ENCODE measurements at places on chromosomes 4 and X.

DNA sequence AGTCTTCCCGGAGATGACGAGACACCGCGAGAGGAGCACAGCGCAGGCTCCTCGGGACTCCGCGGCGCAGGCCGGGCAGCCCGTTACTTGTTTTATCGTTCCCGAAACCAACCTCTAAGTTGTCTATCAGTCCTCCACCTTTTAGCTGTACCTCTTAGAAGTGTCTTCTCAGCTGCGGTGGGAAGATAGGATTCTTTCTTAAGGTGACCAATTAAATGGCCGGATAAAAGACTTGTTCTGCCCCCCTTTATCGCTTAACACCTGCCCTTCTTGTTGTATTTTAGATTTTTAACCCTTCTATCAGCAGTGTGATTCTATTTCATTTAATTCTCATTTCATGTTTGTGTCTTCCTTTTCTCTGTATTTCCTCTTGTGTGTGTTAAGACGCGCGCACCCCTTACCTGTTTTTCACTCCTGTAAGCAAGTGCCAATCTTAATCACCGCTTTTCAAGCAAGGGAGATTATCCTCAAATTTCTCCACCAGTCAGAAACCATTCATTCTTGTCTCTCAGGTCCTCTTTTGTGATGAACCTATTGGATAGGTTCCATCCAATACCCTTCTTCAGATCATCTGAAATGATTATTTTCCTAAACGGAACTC is at the start of gene SLC9B2:
Gene SLC9B2, minus strand, starts transcription at position 15 of the 601 bp plus-strand sequence. CDS start 9,211 bp downstream, outside the sequence.
- peak; percentile 41 for DNase-seq

DNA sequence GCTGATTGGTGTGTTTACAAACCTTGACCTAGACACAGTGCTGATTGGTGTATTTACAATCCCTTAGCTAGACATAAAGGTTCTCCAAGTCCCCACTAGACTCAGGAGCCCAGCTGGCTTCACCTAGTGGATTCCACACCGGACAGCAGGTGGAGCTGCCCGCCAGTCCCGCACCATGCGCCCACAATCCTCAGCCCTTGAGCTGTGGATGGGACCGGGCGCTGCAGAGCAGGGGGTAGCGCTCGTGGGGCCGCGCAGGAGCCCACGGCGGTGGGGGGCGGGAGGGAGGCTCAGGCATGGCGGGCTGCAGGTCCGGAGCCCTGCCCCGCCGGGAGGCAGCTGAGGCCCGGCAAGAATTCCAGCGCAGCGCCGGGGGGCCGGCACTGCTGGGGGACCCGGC is 30.7 kb downstream of the MEPE start:
- no peak for DNase-seq

- no peak for DNase-seq
These were observed 88.0 kb downstream of the GUCY2F start for GRCh38 chrX:109393859-109394258.

GRCh38 chrX:42992199-42992943 is 214.4 kb upstream of the PPP1R2C start:
- DNase-seq = no peak

GRCh38 chr4:121952290-121952689 is 430 bp upstream of the TRPC3 start:
- no peak for DNase-seq

- DNase-seq = no peak
These were observed 23.8 kb downstream of the COL25A1 start for GRCh38 chr4:109278594-109279031.

GRCh38 chrX:30280428-30280827 is 28.8 kb downstream of the NR0B1 start:
- no peak for DNase-seq

DNA sequence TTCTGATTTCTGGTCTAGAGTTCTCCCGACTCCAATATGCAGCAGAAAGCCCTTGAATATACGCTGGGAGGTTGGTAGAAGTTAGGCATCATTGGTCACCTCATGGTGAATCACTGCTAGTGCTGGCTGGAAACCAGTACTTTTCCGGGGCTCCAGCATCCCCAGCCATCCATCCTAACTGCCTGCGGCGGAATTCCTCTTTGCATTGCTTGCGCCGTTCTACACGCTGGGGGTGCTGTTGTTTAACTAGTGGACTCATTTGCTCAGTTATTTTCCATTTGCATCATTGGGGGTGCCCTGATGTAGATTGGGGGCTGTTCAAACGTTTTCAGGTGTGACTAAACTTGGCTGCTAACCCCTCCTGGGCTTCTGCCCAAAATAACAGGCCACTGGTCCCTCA is 23.3 kb upstream of the GPR50 start:
- no peak for DNase-seq

- no peak for DNase-seq
These were observed 105.7 kb upstream of the PTCHD1 start for GRCh38 chrX:23228950-23229448.

- no peak for DNase-seq
These were observed 98.8 kb upstream of the CLNK start for GRCh38 chr4:10783351-10783750.

- no peak for DNase-seq
These were observed 22.0 kb upstream of the ZCCHC4 start for GRCh38 chr4:25290490-25291067.

DNA sequence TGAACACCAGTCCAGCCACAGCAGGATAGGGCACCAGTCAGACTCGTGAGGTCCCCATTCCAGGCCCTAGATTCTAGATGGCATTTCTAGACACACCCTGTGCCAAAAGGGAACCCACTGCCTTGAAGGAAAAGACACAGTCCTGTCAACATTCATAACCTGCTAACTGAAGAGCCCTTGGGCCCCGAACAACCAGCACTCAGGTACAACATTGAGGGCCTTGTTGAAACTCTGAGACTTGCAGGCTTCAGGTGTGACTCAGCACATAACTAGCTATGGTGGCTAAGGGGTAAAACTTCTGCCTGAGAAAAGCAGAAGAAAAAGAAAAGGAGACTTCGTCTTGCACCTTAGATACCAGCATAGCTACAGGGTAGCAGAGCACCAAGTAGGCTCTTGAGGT is 252.9 kb upstream of the GRID2 start:
- DNase-seq = no peak

DNA sequence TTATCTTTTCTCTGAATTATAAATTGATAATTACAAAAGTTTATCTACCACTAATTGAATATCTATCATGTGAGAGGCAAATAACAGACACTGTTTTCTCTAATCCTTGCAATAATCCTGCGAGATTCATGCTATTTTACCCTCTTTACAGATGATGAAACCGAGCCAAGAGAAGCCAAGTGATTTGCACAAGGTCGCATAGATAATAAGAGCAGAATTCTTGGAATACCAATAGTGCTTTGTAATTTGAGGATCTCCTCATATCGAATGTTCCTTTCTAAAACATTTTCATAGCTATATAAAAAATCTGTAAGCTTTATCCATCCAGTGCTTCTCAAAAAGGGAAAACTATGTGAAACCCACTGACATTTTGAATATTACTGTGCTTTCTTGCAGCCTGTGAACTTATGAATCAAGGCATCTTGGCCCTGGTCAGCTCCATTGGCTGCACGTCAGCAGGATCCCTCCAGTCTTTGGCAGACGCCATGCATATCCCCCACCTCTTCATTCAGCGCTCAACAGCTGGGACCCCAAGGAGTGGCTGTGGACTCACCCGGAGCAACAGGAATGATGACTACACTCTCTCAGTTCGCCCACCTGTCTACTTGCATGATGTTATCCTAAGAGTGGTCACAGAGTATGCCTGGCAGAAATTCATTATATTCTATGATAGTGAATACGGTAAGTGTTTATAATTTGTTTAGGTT is 743.8 kb upstream of the ATOH1 start:
- no peak for DNase-seq

DNA sequence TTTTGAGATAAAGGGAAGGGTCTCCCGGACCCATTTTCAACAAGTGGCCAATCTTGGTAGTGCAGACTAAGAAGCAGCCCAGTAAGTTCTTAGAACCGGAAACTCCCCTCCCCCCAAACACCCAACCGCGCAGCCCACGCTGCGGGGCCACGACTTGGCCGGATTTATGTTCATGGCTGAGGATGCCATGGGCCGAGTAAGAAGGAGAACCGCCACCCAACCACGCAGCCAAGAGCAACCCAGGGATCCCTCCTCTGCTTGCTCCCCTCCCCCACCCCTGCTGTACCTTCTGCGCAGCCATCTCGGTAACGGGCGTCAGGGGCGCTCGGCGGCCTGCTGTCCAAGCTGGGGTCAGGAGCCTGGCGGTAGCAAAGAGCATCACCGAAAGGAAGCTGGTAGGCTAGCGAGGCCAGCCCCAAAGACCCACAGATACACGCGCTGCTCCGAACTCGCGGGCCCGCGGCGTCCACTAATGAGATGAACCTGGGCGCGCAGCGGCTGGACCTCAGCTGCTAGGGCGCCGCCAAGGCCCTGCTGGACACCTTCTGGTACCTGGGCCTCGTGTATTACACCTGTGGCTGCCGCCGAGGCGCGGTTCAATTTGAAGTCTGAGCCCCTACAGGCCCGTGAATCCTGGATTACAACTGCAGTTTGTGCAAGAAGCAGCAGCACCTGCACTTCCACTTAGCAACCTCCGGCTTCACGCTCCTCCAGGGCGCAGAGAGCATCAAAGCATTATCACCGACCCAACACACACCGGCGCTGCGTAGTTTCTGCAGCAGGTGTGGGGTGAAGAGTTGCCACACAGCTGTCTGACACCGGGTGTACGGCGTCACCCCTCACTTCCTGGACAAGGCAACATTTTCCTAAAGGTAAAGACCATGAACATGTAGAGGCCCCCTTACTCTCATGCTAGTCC is 63.4 kb downstream of the NUDT10 start:
- peak; percentile 26 for DNase-seq
